ENCODE measurements at places on chromosomes 6 and 20.

GRCh38 chr20:51029963-51030920 lies 7.3 kb upstream of the KCNG1 start:
- peaks cover 41% of the 10 kb centered on the region for H3K27me3 ChIP-seq
- DNase-seq: no peak
- no peak overlapping the region for H3K4me3 ChIP-seq
- H3K36me3 ChIP-seq: no peaks in the 10 kb centered on the region

- H3K27ac ChIP-seq: no peak overlapping the region
- peaks cover 53% of the 10 kb centered on the region for H3K27me3 ChIP-seq
- peaks cover 7% of the 10 kb centered on the region for H3K4me1 ChIP-seq
- DNase-seq: no peak
- no peak overlapping the region for H3K4me3 ChIP-seq
These were observed 11.2 kb upstream of the PSMG4 start for GRCh38 chr6:3247255-3248146.

GRCh38 chr6:37617073-37617472 lies 80.6 kb downstream of the MDGA1 start:
- H3K4me3 ChIP-seq: no peak overlapping the region
- H3K27me3 ChIP-seq: no peaks in the 10 kb centered on the region
- no peak for DNase-seq
- peaks cover 33% of the 10 kb centered on the region for H3K4me1 ChIP-seq
- H3K27ac ChIP-seq: no peak overlapping the region

- no peak for DNase-seq
- H3K27me3 ChIP-seq: peaks cover 40% of the 10 kb centered on the region
- H3K36me3 ChIP-seq: no peaks in the 10 kb centered on the region
These were observed 374.5 kb downstream of the RNGTT start for GRCh38 chr6:88588938-88589337.

- H3K4me1 ChIP-seq: no peaks in the 10 kb centered on the region
- H3K4me3 ChIP-seq: no peak overlapping the region
- no peak for DNase-seq
- no peaks in the 10 kb centered on the region for H3K36me3 ChIP-seq
- H3K27me3 ChIP-seq: no peaks in the 10 kb centered on the region
- no peak overlapping the region for H3K27ac ChIP-seq
These were observed 73.9 kb downstream of the GFOD1 start for GRCh38 chr6:13413466-13413862.

DNA sequence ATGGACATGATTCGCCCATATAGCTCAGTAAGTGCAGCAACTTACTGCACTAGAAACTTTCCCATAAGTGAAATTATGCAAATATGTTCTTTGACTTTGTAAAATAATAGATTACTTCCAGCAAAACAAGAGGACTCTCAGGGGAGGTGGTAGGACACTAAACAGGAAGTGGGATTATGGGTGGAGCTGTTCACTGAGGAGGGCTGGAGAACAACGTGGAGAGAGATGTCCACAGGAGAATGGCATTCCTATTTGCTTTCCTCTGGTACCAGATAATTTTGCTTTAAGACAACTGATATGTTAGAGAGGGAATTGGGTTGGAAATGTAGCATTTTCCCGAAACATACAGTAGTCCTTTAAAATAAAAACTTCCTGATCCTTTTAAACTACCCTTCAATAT lies 3.7 kb downstream of the TPD52L1 start:
- peaks cover 8% of the 10 kb centered on the region for H3K4me1 ChIP-seq
- H3K27me3 ChIP-seq: peaks cover 27% of the 10 kb centered on the region
- DNase-seq: no peak
- no peaks in the 10 kb centered on the region for H3K36me3 ChIP-seq
- H3K27ac ChIP-seq: no peak overlapping the region
- H3K4me3 ChIP-seq: no peak overlapping the region

GRCh38 chr6:14748679-14749078 lies 497.2 kb upstream of the JARID2 start:
- no peaks in the 10 kb centered on the region for H3K27me3 ChIP-seq
- DNase-seq: no peak
- peaks cover 6% of the 10 kb centered on the region for H3K4me1 ChIP-seq
- H3K36me3 ChIP-seq: peaks cover 4% of the 10 kb centered on the region
- no peak overlapping the region for H3K4me3 ChIP-seq
- no peak overlapping the region for H3K27ac ChIP-seq

DNA sequence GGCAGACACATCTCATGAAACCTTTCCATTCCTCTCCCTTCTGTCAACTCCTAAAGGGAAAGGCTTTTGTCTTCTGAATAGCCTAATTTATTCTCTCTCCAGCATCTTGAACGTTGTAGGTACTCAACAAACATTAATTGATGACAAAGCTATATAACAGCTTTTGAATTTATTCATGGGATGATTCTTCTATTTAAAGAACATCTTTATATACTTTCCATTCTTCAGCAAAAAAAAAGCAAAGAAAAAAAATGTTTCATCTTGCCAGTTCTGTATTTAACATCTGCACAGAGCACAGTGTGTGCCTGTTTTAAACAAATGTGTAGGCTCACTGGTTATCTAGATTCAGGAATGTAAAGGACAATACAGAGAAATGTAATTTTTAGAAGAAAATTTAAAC lies 648.7 kb downstream of the KIF16B start:
- H3K4me1 ChIP-seq: no peaks in the 10 kb centered on the region
- DNase-seq: no peak
- H3K4me3 ChIP-seq: no peak overlapping the region
- peaks cover 28% of the 10 kb centered on the region for H3K27me3 ChIP-seq
- H3K36me3 ChIP-seq: no peaks in the 10 kb centered on the region
- H3K27ac ChIP-seq: no peak overlapping the region

DNA sequence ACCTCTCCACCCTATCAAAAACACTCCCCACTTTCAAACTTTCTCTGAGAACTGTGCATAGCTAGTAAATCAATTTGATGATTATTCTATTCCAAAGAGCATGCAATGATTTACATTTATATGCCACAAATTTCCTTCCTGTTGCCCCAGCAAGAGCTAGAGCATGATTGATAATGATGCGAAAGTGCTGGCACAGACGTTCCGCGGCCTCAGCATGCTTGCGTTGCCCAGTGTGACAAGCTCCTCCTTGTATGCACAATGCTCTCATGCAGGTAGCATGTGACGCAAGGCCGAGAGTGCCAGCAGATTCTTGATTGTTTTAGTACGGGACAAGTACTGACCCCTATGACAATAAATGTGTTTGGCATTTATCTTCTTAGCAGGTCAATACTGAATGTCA lies 696.3 kb upstream of the SLC35B3 start:
- no peaks in the 10 kb centered on the region for H3K27me3 ChIP-seq
- H3K27ac ChIP-seq: no peak overlapping the region
- no peaks in the 10 kb centered on the region for H3K36me3 ChIP-seq
- no peak overlapping the region for H3K4me3 ChIP-seq

Measured in naive thymus-derived CD8-positive, alpha-beta T cell (primary cell).